ENCODE measurements at places on chromosomes 2 and 18.

DNA sequence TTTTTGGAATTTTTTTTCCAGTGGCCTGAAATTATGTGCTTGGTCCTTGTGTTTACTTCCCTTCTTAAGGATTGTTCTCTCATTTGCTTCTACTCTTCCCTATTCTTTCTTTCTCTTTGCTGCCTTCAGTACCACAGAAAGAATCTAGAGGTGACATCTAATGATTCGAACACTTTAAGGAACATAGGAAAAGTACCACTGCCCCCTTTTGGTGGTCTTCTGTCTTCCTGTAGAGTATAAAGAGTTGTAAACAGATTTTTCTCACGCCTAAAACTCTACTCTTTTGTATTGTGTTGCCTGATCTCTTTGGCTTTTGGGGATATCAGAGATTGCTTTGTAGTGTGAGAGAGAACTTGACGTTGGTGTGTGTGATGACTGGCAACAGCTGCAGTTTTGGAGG lies 7.0 kb upstream of the SCTR start:
- no peak for DNase-seq

DNA sequence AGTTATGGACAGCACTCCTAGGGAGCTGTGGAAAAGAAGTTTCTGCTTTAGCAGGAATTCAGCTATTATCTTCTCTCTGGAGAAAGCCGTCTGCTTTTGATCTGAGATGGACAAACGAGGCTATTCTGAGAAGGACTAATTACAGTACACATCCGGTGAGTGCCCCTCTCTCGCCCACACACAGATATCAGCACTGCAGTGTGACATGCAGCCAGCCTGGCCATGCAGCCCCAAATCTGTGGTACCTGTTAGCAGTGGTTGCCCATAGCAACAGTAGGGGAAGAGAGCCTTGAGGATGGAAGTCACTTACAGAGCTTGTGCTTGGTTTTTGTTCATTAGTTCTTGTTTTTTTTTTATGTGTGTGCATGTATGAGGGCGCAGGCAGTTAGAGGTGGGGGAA lies 73.9 kb upstream of the TRIB2 start:
- no peak for DNase-seq

- no peak for DNase-seq
These were observed 157.9 kb downstream of the ANKRD44 start for GRCh38 chr2:197152451-197153228.

- DNase-seq: no peak
These were observed 43.9 kb downstream of the MEIS1 start for GRCh38 chr2:66478731-66479316.

- DNase-seq: no peak
These were observed 1.7 kb upstream of the GATA6 start for GRCh38 chr18:22167471-22168241.

GRCh38 chr18:9380621-9381395 lies 46.2 kb downstream of the TWSG1 start:
- DNase-seq: peak; percentile 98

- DNase-seq: no peak
These were observed 8.3 kb upstream of the ARHGEF4 start for GRCh38 chr2:130828461-130828860.

- no peak for DNase-seq
These were observed 11.1 kb upstream of the SLC4A10 start for GRCh38 chr2:161613161-161613560.

- no peak for DNase-seq
These were observed 49.6 kb upstream of the BZW1 start for GRCh38 chr2:200762127-200762526.

- no peak for DNase-seq
These were observed 90.3 kb upstream of the SNTG2 start for GRCh38 chr2:860259-860855.

- no peak for DNase-seq
These were observed 1.3 kb downstream of the ITM2C start for GRCh38 chr2:230865766-230866755.

DNA sequence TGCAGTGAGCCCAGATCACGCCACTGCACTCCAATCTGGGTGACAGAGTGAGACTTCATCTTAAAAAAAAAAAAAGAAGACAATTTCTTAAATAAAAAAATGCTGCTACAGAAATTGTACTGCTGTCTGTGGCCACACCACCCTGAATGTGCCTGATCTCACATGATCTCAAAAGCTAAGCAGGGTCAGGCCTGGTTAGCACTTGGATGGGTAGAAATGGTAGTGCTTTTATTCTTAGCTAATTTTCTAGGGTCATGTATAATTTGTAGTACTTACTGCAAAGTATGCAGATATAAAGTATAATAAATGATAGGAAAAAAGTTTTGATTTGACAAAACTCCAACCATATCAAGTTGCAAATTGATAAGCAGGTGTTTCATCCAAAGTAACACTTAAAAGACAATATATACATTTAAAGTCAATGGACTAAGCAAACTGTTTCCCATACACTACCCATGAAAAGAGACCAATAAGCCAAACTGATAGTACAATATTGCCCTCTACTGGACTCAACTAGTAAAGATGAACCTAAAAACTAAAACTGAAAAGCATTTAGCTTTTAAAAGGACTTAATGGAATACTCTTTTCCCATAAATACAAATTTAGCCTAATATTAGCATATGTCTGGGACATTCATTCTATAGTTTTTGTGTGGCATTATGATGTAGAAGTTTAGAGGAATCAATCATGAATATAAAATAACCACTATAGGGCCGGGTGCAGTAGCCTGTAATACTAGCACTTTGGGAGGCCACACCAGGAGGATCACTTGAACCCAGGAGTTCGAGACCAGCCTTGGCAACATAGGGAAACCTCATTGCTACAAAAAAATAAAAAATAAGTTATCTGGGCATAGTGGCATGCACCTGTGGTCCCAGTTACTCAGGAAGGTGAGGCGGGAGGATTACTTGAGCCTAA lies 18.6 kb upstream of the PEX13 start:
- peak; percentile 31 for DNase-seq

- no peak for DNase-seq
These were observed 45.5 kb upstream of the IHH start for GRCh38 chr2:219106251-219106650.

DNA sequence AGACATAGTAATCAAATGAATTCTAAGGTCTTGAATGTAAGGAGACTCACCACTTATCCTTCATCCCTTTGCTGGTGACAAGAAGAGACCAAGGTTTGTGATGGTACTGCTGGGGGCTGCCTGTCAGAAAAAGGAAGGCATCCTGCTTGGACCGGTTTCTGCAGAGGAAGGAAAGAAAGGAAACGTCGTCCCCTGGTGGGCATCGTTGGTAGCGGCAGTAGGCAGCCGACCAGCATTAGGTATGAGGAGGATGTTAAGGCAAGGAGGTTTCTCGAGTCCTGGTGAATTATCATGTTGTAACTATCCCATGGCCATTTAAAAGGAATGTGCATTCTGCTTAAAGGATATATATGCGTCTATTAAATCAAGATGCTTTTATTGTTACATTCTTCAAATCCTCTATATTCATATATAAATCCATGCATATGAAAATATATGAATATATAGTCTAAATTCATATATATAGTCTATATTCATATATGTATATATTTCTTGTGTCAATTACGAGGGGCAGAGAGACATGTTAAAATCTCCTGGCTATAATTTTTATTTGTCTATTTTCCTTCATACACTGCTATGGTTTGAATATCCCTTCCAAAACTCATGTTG lies 94.4 kb upstream of the TGFA start:
- peak; percentile 12 for DNase-seq

GRCh38 chr2:181642086-181642485 lies 14.8 kb downstream of the CERKL start:
- DNase-seq: no peak

DNA sequence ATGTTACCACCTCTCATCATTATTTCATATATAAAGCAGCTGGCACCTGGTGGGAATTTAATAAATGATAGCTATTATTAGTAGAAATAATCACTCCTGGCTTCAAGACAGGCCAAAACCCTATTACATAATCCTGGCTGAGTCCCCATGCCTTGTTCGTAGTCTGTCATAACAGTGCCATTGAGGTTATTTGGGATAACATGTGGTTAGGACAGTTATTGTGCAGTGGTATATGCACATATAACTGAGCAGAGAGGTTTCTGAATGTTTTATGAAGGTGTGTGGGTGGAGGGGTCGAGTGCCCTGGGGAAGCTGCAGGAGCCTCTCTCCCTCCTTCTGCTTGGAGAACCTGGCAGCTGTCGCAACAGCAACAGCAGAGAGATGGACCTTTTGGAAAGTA lies 162.4 kb upstream of the NABP1 start:
- no peak for DNase-seq

DNA sequence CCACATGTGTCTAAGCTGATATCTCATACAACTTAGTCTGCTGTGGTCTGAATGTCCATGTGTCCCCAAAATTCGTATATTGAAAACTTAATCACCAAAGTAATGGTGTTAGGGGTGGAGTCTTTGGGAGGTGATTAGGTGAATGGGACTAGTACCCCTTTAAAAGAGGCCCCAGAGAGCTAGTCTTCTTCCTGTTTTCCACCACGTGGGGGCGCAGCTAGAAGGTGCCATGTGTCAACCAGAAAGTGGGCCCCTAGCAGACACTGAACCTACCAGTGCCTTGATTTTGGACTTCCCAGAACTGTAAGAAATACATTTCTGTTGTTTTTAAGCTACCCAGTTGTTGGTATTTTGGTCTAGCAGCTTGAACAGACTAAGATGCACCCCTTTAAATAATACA lies 86.6 kb downstream of the ASB1 start:
- DNase-seq: peak; percentile 5

DNA sequence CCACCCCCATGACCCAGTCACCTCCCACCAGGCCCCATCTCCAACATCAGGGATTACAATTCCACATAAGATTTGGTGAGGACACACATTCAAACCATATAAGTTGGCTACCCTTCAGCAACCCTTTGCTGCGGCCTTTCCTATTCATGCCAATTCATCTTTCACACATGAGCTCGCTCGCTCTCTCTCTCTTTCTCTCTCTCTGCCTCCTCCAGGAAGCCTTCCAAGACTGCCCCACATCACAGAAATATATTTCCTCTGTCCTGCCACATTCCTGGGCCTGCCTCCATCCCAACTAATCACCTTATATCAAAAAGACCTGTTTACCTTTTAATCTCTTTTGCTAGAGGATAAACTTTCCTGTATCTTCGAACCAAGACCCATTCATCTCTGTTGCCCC lies 188.9 kb downstream of the TTC32 start:
- no peak for DNase-seq

DNA sequence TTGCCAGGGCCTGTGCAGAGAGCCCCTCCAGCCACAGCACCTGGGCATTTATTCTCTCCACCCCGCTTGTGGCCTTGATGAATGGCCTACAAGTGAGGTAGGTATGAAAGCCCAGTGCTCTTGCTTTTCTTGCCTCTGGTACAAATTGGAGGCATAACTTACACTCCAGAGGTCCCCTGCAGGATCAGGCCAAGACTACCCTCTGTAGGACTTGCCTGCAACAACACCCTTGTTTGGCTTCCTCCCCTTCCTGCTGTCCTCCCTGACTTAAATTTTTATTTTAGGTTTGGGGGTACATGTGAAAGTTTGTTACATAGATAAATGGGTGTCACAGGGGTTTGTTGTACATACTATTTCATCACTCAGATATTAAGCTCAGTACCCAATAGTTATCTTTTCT lies 95.7 kb downstream of the CDC42EP3 start:
- no peak for DNase-seq

DNA sequence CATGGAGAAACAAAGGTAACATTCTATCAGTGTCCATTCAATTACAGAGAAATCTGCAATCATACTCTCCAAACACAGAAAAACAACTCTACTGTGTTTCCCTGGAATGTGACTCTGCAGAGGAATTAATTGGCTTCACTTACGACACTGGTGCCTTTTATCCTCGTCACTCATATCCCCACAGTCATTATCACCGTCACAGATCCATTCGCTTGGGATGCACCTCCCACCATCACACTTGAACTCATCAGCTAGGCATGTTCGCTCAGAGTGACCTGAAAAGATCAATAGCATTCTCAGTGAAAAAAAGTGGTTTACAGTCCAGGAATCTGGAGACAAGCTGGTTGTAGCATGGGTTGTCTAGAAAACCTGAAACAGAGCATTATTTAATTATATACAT lies 124.3 kb downstream of the DHRS9 start:
- DNase-seq: peak; percentile 8

DNA sequence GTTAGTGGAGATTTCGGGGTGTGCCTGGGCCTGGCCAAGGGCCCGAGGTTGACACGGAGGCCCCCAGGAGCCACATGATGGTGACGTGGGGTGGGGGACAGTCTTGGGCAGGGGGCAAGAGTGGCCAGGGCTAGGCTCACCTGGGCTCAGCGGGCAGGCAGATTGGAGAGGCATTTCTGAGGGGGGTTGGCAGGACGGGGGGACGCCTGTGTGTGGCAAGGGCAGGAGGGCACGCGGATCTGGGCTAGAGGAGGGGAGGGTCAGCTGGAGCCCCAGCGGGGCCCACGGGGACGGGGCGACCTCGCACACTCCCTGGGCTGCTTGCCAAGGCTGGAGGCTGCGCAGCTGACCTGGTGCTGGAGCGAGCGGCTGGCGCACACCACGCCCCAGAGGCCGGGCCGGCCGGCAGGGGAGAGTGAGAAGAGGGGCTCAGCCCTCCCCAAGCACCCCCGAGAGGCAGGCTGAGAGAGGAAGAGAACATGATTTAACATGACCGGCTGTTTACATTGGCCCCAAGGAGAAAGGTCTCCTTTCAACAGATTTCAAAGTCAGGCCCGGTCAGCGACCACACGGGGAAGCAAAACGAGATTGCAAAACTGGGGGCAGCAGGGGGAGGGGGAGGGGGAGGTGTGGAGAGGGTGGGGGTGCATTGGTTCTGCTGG lies 38.0 kb upstream of the SNED1 start:
- DNase-seq: no peak

GRCh38 chr2:126187668-126188067 lies 468.3 kb upstream of the GYPC start:
- DNase-seq: no peak

- no peak for DNase-seq
These were observed 64.9 kb downstream of the PPP1R1C start for GRCh38 chr2:182050333-182051135.

- DNase-seq: no peak
These were observed 34.0 kb upstream of the RNF138 start for GRCh38 chr18:32057624-32058165.

GRCh38 chr2:176175709-176176607 lies 12.5 kb upstream of the HOXD1 start:
- DNase-seq: no peak

- DNase-seq: no peak
These were observed 168.7 kb upstream of the SKOR2 start for GRCh38 chr18:47420130-47420529.

DNA sequence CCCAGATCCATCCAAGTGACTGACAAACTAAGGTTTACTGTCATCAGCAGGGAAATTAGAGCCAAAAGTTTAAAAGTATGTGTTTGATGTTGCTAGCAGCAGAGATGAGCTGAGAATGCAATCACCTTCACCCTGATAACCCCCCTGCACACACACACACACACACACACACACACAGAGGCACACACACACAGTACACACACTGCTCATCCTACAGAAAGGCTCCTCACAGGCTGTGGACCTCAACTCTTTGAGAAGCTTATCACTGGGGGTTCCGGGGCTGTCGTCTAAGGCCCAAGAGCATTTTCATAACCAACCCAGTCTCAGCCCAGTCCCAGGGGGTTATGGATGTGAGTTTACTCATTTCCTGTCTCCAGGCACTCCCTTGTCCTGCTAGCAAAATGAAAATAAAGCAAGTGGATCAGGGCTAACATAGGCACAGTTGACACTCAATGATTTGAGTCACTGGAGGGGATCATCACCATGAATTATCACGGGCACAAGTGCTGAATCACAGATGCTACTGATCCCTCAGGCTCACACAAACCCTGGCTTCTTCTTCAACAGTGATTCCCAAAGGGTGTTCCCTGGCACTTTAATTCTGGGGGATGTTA lies 76.6 kb downstream of the ALK start:
- no peak for DNase-seq

GRCh38 chr2:189516546-189516945 lies 64.0 kb downstream of the SLC40A1 start:
- DNase-seq: no peak
